Activated naive CD4-positive, alpha-beta T cell treated with anti-CD3 and anti-CD28 coated beads for 36 hours (primary cell): ENCODE measurements at places on chromosomes 7 and 10.

GRCh38 chr7:110685899-110686298 is 405.0 kb upstream of the LRRN3 start:
- no peak for DNase-seq

GRCh38 chr7:54015251-54015650 is 526.9 kb upstream of the VSTM2A start:
- DNase-seq: no peak

GRCh38 chr10:24277771-24278170 is 68.8 kb downstream of the KIAA1217 start:
- no peak for DNase-seq

GRCh38 chr7:37694208-37695094 is 10.9 kb downstream of the GPR141 start:
- no peak for DNase-seq

GRCh38 chr10:132449051-132449810 is 52.2 kb downstream of the PWWP2B start:
- no peak for DNase-seq

DNA sequence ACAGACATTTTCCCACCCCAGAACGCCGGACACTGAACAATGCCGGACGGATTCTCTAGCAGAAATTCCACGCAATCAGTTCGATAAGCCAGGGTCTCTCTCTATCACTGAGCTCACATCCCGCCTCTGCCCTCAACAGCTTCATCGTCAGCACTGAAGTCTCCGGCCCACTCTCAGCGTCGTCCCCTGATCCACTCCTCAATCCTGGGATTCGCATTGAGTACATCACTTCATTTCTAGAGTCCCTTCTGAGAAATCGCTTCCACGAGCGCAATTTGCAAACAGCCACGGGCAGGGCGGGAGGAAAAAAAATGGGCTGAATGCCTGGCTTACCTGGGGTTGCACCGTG is 365 bp downstream of the YME1L1 start:
- peak; percentile 25 for DNase-seq

- DNase-seq: no peak
Observed at GRCh38 chr7:108503112-108504026, 22.6 kb downstream of the PNPLA8 start.

- no peak for DNase-seq
Observed at GRCh38 chr10:5509236-5509635, 9.9 kb upstream of the CALML5 start.

DNA sequence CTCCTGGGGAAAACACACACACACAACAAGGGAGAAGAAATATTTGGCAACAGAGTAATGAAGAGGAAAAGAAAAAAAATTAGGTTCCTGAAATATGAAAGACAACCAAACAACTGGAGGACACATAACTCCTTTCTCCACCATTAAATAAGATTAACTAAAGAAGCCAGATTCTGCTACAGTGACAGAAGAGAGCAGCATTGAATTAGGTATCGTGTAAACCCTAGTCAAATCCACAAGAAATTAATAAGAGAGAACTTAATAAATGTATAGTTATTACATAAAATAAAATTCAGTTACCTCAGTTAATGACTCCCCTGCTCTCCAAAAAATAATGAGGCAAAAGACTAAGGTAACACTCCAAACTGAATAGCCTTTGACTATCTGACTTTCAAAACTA is 306.7 kb downstream of the CRPPA start:
- DNase-seq: no peak

DNA sequence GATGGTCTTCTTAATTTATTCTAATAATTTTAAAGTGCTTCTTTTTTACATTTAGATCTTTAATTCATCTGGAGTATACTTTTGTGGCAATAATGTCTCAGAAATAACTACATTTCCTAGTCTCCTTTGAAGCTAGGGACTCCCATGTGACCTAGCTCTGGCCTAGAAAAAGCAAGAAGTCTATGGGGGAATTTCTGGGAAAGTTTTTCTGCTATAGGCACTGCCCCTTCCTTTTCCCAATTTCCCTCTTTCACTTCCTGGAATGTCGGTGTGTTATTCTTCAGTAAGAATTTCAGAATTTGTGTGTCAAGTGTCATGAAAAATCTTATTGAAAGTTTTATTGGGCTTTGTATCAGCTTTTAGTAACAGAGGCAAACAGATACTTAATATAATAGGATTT is 94.6 kb upstream of the LRRC4 start:
- DNase-seq: no peak

- DNase-seq: no peak
Observed at GRCh38 chr7:38773430-38773829, 135.6 kb downstream of the VPS41 start.

GRCh38 chr7:41916450-41916927 is 213.6 kb upstream of the INHBA start:
- DNase-seq: no peak
